Suprapubic skin (tissue), 4 donors: ENCODE measurements at places on chromosomes 11 and 22. TPM values are rescaled to one million over a fixed set of nuclear protein-coding genes. Genes with fewer than 3 reads are reported as not detected.

DNA sequence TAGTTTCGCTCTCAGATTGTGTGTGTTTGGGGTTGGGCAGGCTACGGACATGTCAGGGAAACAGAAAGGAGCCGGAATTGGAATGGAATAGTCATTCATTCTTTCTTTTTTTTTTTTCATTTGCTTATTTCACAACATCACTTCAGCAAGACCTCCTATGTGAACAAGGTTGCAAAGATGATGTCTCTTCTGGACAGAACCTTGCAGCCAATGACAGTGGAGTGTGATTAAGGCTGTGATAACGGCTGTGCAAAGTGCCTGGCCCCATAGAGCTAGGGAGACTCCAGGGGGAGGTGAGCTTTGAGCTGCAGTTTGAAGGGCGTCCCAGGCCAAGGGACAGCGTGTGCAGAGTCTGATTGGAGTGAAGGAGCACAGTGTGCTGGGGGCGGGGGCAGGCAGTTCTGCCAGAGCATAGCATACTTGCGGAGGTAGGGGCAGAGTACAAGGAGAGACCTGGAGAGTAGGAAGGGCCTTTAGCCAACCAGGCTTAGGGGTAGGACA lies 3.4 kb downstream of the TIGD3 start:
- no peaks in the 10 kb centered on the region for H3K36me3 ChIP-seq
- DNase-seq, result no peak
- peaks cover 24% of the 10 kb centered on the region for H3K4me1 ChIP-seq
- no peak overlapping the region for H3K27ac ChIP-seq

DNA sequence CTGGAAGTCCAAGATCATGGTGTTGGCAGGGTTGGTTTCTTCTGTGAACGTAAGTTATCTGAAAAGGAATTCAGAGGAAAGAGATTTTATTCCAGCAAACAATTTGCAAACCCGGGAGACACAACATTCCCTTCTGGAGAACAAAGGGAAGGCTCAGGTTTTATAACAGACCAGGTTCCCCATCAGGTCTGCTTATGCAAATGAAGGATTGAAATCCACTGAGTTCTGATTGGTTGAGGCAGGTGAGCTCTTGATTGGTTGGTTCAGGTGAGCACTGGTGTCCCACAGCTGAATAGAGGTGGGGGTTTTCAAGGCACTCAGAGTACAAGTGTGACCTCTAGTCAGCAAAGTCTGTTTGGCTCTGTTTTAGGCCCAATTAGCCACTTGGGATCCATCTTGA lies 1306.8 kb downstream of the TBC1D22A start:
- no peak for DNase-seq
- H3K27ac ChIP-seq, result no peak overlapping the region
- H3K4me1 ChIP-seq, result no peaks in the 10 kb centered on the region

DNA sequence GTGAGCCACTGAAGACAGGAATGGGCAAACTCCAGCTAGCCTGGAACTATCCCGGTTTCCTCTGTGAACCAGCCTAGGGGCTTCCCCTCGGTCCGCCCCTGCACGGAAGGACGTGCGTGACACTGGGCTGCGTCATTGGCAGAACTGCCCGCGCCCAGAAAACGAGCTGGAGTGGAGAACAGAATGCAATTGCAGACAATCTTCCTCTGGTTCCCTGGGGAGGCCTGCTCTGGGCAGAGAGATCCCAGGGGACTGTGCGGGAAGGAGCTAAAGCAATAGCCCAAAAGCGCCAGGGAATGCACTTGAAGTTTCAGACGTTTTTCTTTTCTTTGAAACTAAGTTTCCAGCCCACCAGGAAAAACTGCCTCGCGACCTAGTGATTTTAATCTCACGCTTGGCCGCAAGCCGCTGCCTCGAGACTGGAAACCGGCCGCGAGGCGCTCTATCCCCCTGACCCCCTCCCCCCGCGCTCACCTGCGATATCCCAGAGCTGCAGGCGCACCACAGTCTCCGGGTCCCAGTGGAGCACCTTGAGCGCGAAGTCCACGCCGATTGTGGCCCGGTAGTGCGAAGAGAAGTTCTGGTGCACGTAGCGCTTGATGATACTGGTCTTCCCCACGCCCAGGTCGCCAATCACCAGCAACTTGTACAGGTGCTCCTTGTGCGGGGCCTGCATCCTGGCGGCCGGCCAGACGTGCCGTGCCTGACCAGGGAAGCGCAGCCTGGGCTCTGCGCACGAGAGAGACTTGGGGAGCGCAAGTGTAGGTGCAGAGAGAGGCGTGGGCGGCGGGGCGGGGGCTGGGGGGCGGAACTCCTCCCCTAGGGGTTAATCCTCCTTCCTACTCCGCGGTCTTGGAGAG lies at the start of gene RAB38:
Gene RAB38, minus strand, starts transcription at position 735 of the 860 bp plus-strand sequence. Its CDS starts 59 bp downstream, at position 676.
- peaks cover 53% of the 10 kb centered on the region for H3K4me1 ChIP-seq
- H3K4me3 ChIP-seq, result peak within 1 kb of the TSS; percentile 63

DNA sequence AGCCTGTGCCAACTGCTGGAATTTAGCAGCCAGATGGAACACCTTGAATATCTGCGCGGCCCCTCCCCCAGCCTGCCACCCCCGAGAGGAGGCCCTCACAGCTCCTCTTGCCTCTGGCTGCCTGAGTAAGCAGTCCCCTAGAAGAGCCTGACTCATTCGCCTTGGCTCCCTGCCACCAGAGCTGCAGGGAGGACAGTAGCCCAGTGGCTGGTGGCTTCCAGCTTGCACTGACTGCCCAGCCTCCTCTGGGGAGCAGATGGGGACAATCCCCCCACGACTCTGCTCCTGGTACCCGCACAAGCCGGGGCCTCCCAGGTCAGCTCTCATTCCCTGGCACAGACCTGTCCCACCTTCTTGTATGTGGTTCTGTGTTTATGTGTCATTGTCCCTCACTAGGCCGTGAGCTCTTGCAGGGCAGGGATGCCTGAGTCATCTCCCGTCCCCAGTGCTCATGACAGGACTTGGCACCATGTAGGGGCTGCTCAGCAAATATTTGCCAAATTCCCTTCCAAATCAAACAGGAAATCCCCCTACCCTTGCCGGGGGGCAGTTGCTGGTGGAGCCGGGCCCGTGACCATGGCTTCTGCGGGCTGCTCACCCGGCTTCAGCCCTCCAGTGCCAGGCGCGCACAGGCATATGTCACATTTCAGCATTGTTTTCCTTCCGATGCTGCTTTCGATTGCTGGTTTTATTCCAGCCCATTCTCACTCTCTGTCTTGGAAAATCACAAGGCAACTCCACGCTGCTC lies 43.6 kb downstream of the CACNG2 start:
- peak; percentile 90 for DNase-seq
- H3K27ac ChIP-seq, result no peak overlapping the region
- peaks cover 23% of the 10 kb centered on the region for H3K27me3 ChIP-seq
- peak overlapping the region; percentile 13 for H3K4me3 ChIP-seq

GRCh38 chr11:129425214-129425613 lies 49.6 kb downstream of the BARX2 start:
- no peak for DNase-seq
- no peaks in the 10 kb centered on the region for H3K36me3 ChIP-seq
- H3K27me3 ChIP-seq, result no peaks in the 10 kb centered on the region
- H3K4me3 ChIP-seq, result no peak overlapping the region
- peaks cover 26% of the 10 kb centered on the region for H3K4me1 ChIP-seq

- no peaks in the 10 kb centered on the region for H3K27me3 ChIP-seq
- H3K36me3 ChIP-seq, result no peaks in the 10 kb centered on the region
- H3K27ac ChIP-seq, result no peak overlapping the region
- no peak overlapping the region for H3K4me3 ChIP-seq
- no peaks in the 10 kb centered on the region for H3K4me1 ChIP-seq
- DNase-seq, result no peak
Measured at GRCh38 chr11:60978546-60979380, 7.3 kb downstream of the CD6 start.

DNA sequence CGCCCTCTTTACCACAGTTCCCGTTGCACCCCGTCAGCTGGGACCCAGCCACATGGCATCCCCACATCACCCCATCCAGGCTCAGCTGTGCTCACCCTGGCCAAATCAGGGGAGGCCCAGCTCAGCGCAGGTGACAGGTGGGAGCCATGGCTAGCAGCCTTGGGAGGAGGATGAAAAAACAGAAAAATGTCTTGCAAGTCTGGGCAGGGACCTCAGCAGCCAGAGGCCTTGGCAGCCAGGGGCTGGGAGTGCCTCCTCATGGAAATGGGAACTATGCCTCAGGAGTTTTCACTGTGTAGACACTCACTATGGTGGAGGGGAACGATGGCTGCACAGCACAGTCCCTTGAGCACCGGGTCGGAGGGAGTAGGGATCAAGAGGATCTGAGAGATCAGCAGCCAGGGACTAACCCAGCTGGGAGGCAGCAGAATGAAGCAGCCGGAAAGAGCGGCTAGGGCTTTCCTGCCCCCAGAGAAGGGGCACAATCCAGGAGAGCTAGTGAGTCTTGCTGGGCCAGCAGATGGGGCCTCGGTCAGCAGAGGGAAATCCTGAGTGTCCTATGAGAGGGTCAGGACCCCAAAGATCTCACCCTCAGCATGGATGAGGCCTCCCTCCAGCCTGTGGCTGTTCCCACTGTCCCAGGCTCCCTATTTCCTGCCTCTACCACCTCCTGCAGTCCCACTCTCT lies 6.2 kb upstream of the FTH1 start:
- no peaks in the 10 kb centered on the region for H3K36me3 ChIP-seq
- peaks cover 85% of the 10 kb centered on the region for H3K4me1 ChIP-seq
- H3K27me3 ChIP-seq, result no peaks in the 10 kb centered on the region

- H3K4me3 ChIP-seq, result no peak overlapping the region
- H3K27me3 ChIP-seq, result no peaks in the 10 kb centered on the region
- H3K4me1 ChIP-seq, result peaks cover 31% of the 10 kb centered on the region
- peak; percentile 50 for DNase-seq
- H3K27ac ChIP-seq, result no peak overlapping the region
Measured at GRCh38 chr11:47572715-47573255, 6.0 kb downstream of the KBTBD4 start.

LIF gene
- total RNA-seq, result 9.8 TPM

ZFP91 gene
- 45.9 TPM for total RNA-seq

DTX4 gene
- 8.3 TPM for total RNA-seq

GRCh38 chr11:81303038-81303664 lies 1430.5 kb downstream of the FAM181B start:
- DNase-seq, result no peak
- H3K27ac ChIP-seq, result no peak overlapping the region
- no peaks in the 10 kb centered on the region for H3K36me3 ChIP-seq
- no peaks in the 10 kb centered on the region for H3K27me3 ChIP-seq
- no peak overlapping the region for H3K4me3 ChIP-seq

GRCh38 chr11:112971195-112971594 lies 10.0 kb downstream of the NCAM1 start:
- H3K4me3 ChIP-seq, result no peak overlapping the region
- H3K36me3 ChIP-seq, result no peaks in the 10 kb centered on the region
- H3K4me1 ChIP-seq, result no peaks in the 10 kb centered on the region
- peaks cover 35% of the 10 kb centered on the region for H3K27me3 ChIP-seq

DNA sequence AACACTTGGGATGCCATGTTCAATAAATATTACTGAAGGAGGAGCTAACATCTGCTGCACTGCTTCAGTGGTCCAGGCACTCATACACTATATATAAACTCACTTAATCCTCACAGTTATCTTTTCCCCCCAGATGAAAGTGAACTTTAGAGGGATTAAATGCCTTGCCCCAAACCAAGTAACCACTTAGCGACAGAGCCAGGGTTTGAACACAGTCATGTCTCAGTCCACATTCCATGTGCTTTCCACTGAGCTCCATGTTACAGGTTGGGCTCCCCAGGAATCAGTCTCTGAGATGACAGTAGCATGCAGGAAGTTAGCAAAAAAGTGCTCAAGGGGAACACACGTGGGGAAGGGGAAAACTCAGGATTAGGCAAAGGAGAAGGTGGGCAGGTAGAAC lies 59.3 kb downstream of the ENDOD1 start:
- no peaks in the 10 kb centered on the region for H3K27me3 ChIP-seq
- peaks cover 62% of the 10 kb centered on the region for H3K4me1 ChIP-seq
- DNase-seq, result no peak
- H3K36me3 ChIP-seq, result no peaks in the 10 kb centered on the region
- H3K27ac ChIP-seq, result peak overlapping the region; percentile 88
- no peak overlapping the region for H3K4me3 ChIP-seq

- DNase-seq, result no peak
- no peak overlapping the region for H3K27ac ChIP-seq
- H3K36me3 ChIP-seq, result no peaks in the 10 kb centered on the region
- no peaks in the 10 kb centered on the region for H3K4me1 ChIP-seq
- no peak overlapping the region for H3K4me3 ChIP-seq
Measured at GRCh38 chr11:77568916-77569675, 20.7 kb upstream of the AQP11 start.

DNA sequence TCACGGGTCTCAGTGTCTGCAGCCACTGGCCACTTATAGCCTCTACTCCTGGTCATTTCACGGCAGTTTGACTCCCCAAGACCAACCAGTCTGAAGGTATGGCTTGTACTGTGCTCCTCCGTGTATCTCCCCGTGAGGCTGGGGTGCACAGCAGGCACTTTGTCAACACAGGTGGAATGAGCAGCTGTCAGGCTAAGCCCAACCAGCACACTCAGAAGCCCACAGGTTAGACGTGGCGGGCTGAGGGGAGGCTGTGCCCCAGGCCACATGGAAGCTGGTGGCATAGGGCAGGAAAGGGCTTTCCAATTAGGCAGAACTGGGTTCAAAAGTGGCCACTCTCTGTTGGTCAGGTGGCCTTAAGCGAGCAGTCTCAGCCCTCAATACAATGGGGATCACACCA lies 7.0 kb downstream of the TP53I11 start:
- no peak overlapping the region for H3K4me3 ChIP-seq
- no peaks in the 10 kb centered on the region for H3K27me3 ChIP-seq
- no peak for DNase-seq
- no peaks in the 10 kb centered on the region for H3K36me3 ChIP-seq
- peaks cover 64% of the 10 kb centered on the region for H3K4me1 ChIP-seq
- no peak overlapping the region for H3K27ac ChIP-seq

- H3K36me3 ChIP-seq, result no peaks in the 10 kb centered on the region
- no peak overlapping the region for H3K27ac ChIP-seq
- no peak overlapping the region for H3K4me3 ChIP-seq
- no peak for DNase-seq
- no peaks in the 10 kb centered on the region for H3K4me1 ChIP-seq
- no peaks in the 10 kb centered on the region for H3K27me3 ChIP-seq
Measured at GRCh38 chr11:38835966-38836365, 2237.9 kb upstream of the RAG2 start.

DNA sequence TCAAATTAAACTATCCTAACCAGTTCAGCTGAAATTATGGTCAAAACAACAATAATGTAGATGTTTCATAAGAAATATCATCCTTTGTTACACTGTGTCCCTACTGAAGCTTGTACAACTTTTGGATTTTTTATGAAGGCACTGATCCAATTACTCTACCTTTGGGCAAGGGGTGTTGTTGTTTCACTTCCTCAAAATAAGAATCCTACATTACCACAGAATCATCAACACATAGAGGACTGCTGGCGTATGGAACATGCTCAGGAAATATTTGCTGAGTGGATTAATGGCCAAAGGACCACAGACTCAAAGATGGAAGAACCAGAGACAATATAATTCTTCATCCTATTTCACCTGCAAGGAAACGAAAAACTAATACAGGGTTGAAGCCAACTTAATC lies 907.5 kb upstream of the CCDC90B start:
- H3K27me3 ChIP-seq, result no peaks in the 10 kb centered on the region
- no peaks in the 10 kb centered on the region for H3K4me1 ChIP-seq
- no peak for DNase-seq
- no peak overlapping the region for H3K4me3 ChIP-seq
- no peaks in the 10 kb centered on the region for H3K36me3 ChIP-seq

HSD17B12 gene
- 46.3 TPM for total RNA-seq

PMM1 gene
- total RNA-seq, result 35.7 TPM

MAPK1 gene
- 51.3 TPM for total RNA-seq

GRCh38 chr11:118912742-118913410 lies 12.8 kb downstream of the BCL9L start:
- no peak for DNase-seq
- peaks cover 2% of the 10 kb centered on the region for H3K36me3 ChIP-seq
- peak overlapping the region; percentile 96 for H3K27ac ChIP-seq
- H3K4me1 ChIP-seq, result peaks cover 100% of the 10 kb centered on the region
- no peaks in the 10 kb centered on the region for H3K27me3 ChIP-seq
